HT1080 (cell line): ENCODE measurements at places on chromosomes 4 and X. TPM values are rescaled to one million over a fixed set of nuclear protein-coding genes. Genes with fewer than 3 reads are reported as not detected.

DNA sequence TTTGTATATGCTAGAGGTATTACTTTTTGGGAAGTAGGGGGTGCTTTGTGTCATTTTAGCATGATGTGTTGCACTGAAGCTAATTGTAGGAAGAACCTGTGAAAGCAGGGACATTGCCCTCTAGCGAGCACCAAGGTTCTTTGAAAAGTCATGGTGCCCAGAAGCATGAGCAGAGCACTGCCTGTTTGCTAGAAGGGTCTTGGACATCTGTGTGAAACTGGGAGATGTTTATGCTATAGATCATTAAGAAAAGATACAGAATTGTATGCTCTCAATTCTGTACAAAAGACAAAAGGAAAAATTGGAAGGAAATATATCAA is 14.7 kb downstream of the GRPR start:
- DNase-seq: peak; percentile 24

DNA sequence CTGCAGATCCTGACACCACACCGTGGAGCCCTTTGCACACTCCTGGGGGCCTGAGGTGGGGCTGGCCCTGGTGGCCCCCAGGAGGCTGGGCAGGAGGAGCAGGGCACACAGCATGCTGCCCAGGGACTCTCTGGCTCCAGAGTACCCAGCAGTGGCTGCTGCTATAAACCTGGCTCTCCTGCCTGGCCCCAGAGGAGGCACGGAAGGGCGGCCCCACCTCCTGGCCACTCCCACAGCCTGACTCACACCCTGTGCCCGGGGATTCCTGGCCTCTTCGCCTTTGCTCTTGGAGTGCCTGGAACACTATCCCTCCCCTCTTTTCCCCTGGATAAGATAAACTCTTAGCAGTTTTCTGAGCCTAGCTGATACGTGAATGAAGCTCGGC is at the start of gene PSAPL1:
Gene PSAPL1 (minus strand): TSS at position 165 of the 385 bp plus-strand sequence. CDS start 51 bp downstream, at position 114.
- DNase-seq: peak; percentile 71

- no peak for DNase-seq
Observed at GRCh38 chrX:19646282-19646681, 131.0 kb upstream of the MAP3K15 start.

BEX2 gene
- total RNA-seq: 2.0 and 2.9 TPM in 2 replicates

GRCh38 chr4:44720371-44720770 is 6.0 kb downstream of the GNPDA2 start:
- no peak for DNase-seq

DNA sequence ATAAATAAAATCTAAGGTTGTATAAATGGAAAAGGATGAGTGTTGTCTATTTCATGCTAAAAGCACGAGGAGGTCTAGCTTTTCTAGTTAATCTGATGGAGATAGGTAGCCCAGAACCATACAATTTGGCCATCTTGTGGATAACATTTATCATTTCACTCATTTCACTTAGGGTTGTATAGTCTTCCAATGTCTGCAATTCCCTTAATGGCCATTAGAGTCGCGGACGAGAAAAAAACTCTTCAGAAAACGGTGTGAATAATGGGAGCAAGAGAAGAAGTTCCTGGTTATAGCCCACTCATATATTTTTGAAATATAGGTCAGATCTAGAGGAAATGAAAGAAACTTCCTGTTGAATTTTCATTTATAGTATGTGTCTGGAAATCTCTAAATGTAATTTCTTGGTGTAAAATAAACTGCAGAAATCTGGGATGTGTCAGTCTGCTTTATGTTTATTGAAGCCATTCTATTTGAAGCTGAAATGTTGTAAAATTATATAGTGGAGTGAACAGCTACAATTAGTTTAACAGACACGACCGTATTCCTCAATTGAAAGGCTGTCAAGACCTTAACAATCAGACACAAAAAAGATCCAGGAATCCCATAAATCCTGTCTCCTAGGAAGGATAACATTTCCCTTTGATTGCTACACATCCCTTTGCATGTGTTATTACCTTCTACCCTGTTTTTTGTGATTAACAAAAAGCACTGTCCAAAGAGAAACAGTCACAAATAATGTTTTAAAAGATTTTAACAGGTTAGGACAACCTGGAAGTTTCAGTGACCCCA is 47.7 kb upstream of the MGST2 start:
- no peak for DNase-seq

DNA sequence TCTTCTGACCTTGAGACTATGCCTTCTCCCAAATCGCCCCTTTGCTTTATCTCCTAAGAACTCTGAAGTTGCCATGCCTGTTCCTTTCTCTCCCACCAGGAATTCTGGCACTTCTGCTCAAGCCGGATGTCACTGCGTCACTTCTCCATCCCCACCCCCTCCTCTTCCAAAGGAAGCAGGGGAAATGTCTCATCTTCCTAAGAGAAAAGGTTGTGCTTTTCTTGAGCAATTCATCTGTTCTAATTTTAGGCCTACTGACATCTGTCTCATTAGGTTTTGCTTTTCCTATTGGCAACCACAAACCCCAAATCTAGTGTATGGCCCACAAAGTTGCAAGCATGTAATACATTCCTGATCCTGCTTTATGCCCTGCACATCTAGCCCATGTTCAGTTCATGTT is 163.1 kb upstream of the PLAC1 start:
- peak; percentile 86 for DNase-seq

DNA sequence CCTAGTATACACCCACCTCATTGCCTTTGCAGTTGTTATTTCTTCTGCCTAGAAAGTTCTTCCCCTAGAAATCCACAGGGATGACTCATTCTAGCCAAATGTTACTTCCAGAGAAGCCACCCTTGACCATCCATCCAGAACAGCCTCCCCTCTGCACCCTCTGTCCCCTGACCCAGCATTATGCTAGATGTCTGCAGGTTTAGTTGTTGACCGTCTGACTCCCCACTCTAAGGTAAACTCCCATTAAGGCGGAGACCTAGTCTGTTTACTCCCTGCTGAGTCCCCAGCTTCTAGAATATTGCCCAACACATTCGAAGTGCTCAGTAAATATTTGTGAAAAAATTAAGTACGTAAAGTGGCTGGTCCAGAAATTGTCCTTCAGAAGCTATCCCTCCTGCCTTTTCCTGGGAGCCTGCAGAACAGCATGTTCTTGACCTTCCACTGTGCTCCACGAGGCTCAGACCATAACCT is 11.0 kb downstream of the SRD5A3 start:
- DNase-seq: peak; percentile 31

DNA sequence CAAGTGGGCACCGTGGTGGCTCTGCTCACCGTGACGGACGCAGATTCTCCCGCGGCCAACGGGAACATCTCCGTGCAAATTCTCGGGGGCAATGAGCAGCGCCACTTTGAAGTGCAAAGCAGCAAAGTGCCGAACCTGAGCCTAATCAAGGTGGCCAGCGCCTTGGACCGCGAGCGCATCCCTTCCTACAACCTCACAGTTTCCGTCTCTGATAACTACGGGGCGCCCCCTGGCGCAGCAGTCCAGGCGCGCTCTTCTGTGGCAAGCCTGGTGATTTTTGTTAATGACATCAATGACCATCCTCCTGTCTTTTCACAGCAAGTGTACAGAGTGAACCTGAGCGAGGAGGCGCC is 2.7 kb downstream of the FAT4 start:
- DNase-seq: no peak

DNA sequence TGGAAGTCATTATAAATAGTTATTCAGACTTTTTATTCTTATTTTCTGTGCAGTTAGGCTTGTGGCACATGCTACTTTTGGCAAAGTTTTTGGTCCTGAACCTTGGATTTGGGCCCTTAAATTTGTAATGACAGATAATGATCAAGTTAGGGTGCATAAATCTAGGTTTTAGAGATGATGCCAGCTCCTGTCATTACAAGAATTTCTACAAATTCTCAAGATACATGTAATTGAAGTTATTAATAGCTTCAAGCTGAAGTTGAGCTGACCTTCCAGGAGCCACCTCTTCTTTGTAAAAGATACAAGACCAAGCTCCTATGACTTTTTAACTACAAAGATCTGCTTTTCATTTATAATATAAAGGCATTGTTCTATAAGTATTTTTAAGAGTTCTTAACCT is 255.6 kb upstream of the UGT8 start:
- no peak for DNase-seq

PNMA3 gene
- total RNA-seq: 0.03 and 0.07 TPM in 2 replicates

SATL1 gene
- not detected in 2 replicates for total RNA-seq

DNA sequence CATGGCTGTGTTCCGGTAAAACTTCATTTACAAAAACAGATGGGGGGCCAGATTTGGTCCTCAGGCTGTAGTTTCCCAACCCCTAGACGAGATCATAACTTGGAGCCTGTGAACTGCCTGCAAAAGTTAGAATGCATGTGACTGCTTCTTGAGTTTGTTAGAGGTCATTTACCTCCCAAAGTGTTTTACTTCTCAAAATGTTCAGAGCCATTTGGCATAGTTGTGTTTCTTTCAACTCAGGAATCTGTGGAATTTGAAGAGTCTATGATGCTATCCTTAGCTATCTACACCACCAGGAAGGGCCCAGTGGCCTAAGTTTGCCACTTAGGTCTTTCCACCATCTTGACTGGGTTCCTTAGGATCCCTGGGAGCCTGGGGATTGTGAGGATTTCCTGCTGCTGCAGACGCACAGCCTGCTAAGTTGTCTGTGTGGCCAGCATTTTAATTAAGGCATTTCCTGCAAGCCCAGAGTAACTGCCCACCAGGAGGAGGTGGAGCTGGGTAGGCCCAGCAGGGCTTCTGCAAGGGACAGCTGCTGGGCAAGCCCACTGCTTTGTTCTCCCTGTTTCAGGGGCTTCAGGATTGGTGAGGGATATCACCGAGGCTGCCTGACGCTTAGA is 53.1 kb downstream of the CCNI start:
- peak; percentile 54 for DNase-seq

- DNase-seq: no peak
Observed at GRCh38 chrX:55778322-55778721, 60.8 kb downstream of the RRAGB start.

DNA sequence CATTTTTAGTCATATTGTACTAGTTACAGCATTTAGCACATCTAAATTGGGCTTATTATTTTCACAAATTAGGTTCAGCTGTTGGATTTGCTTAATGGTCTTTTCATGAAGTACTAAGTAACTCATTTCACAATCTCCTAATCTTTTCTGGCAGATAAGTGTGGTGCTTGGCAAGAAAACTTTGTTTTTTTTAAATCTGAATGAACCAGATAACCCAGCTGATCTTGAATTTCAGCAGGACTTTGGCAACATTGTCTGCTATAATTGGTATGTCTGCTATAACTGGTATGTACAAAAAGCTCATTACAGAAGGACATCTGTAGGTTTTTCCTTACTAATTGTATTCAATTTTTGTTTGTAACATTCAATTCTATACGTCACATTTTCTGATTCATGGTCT is 22.7 kb downstream of the WDR19 start:
- DNase-seq: no peak
